ENCODE measurements at places on chromosomes 1 and 21.

GRCh38 chr1:7670334-7671145 is 100.6 kb upstream of the VAMP3 start:
- DNase-seq = no peak

DNA sequence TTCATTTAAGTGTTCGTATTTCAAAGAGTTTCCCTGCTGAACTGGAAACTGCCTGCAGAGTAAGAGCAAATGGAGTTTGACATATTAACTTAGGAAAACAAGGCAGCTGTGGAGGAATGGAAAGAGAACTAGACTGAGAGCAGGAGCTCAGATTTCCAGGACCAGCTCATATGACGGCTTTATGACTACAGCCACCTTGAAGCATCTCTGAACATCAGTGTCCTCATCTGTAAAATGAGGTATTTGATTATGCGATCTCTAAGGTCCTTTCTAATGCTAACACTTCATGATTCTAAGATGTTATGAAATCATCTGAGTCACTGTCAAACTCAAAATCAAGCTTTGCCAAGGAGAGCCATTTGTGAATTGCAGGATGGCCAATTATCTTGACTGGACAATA is 112.3 kb downstream of the PRRX1 start:
- DNase-seq = no peak

- no peak for DNase-seq
Measured at GRCh38 chr1:2810899-2811532, 9.5 kb upstream of the TTC34 start.

DNA sequence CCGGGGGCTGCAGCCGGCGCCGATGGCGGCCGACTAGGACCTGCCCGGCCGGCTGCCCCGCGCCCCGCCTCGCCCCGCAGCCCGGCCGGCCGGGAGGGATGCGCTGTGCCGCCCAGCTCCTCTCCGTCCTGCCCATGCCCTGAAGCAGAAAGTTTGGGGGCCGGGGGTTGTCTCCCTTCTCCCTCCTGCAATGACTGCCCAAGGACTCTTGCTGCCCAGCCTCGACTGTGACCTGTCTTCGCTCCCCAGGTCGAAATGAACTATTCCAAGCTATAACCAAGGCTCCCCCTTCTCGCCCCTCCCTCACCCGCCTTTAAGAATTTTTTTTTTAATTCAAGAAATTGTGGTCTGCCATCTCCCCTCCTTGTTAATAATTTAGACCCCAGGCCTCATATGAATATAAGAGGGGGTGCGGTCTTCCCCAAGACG is 361 bp downstream of the TMCC2 start:
- DNase-seq = no peak

DNA sequence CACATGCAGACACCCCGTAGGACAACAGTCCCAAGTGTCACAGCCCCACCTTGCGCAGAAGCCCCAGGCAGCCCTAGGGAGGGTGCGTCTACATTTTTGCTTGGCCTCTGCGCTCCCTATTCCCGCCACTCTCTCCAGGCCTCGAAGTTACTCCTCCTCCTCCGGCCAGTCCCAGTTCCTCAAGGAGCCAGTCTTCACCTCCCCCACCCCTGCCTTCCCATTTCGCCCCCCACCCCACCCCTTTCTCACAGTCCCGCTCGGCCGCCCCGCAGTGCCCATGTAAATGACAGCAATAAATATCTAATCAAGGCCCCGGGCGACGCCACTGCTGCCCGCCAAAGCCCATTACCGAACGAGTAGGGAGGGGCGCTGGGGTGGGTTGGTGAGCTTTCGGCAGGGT is 3.2 kb downstream of the DMBX1 start:
- DNase-seq = no peak

DNA sequence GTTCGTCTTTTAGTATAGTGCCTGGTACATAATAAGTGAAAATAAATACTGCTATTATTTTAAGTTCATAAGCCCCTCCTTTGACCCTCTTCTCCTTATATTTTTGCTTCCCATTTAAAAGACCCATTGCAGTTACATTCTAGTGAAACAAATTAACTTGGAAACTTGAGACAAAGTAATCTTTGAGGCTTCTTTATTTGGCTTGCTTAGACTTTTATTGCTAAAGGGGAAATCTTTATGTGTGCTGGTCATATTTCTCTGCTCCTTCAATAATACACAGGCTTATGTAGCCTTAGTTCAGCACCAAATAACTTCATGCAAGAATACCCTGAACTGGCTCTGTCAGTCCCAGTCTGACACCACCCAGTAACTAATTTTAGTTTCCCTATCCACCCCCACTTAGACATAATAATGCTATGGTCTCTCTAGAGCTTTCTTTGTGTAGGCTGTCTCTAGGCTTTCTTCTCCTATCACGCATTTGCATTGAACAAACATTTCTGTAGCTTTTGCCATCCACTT is 257.8 kb downstream of the OMA1 start:
- no peak for DNase-seq

DNA sequence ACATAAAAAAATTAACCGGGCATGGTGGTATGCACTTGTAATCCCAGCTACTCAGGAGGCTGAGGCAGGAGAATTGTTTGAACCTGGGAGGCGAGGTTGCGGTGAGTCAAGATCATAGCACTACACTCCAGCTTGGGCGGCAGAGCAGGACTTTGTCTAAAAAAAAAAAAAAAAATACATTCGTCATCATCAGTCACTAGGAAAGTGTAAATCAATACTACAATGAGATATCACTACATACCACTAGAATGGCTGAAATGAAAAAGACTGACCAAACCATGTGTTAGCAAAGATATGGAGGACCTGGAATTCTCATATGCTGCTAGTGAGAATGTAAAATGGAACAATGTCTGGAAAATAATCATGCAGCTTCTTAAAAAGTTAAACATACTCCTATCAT is 9.3 kb downstream of the SPATA45 start:
- DNase-seq = no peak

DNA sequence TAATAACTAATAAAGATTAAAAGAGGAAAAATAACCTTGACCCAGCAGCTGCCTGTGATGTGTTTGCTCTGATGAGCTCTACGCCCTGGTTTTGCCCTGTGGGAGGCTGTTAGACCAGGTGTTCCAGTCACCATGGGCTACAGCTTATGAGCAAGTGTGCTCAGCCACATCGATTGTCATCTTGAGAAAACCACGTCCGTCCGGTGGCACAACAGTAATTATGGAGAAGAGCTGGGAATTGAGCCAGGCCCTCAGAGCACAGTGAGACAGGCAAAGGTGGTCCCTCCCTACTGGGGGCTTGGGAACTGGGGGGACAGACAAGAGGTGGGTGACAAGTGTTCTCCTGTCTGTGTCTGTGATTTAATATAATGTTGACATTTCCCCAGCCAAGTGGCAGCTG is 420.5 kb downstream of the MATN1 start:
- no peak for DNase-seq

DNA sequence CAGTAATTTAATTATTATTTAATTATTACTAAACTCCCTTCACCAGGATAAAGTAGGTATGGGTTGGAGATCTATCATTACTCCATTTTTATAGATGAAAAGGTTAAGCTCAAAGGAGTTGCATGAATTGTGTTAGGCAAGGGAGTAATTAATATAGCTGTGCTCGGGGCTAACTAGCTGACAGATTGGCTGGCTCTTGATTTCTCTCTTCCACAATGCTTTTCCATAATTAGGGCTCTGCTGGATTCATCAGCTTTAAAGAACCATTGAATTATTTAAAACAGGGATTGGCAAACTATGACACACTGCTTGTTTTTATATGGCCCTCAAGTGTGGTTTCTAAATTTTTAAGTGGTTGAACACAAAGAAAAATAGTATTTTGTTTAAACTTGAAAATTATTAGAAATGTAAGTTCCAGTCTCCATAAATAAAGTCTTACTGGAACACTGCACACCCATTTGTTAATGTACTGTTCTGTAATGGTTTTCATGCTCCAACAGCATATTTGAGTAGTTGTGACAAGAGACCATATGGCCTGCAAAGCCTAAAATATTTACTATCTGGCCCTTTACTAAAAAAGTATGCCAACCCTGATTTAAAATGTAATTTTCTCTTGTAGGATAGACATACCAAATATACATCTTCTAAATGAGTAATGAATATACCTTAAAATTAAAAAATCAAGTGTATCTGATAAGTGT is 76.4 kb downstream of the GDAP2 start:
- DNase-seq = no peak

DNA sequence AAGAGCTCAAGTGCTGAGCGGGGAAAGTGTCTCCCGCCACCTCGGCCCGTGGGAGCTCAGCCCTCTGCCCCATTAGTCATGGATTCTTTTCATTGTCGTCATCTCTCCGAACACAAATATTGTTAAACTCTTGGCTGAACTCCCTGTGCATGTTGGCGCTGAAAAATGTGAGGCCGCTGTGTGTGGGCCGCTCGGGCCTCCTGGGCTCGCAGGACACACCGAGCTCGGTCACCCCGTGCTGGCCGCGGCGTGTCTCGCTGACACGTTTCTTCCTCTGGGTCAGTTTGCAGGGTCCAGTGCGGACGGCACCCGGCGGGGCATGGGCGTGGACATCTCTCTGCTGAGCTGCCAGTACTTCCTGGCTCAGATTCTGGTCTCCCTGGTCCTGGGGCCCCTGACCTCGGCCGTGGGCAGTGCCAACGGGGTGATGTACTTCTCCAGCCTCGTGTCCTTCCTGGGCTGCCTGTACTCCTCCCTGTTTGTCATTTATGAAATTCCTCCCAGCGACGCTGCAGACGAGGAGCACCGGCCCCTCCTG is 25.6 kb downstream of the SLC45A1 start:
- peak; percentile 95 for DNase-seq

DNA sequence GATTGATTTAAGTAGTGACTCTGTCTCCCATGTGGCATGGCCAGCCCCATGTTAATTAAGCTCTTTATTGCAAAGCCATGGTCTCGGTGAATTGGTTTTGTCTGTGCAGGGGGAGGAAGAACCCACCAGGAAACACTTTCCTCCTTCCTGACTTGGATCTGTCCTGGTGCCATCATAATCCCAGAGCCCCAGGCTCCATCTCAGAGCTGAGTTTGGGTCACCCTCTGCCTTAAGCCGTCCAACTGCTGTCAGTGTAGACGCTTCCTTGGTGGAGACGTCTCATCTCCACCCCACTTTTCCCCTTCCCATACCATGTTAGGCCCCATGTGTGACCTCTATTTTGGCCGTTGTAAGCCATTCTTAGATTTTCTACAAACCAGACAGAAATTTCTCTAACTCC is 36.0 kb upstream of the COL6A2 start:
- no peak for DNase-seq

DNA sequence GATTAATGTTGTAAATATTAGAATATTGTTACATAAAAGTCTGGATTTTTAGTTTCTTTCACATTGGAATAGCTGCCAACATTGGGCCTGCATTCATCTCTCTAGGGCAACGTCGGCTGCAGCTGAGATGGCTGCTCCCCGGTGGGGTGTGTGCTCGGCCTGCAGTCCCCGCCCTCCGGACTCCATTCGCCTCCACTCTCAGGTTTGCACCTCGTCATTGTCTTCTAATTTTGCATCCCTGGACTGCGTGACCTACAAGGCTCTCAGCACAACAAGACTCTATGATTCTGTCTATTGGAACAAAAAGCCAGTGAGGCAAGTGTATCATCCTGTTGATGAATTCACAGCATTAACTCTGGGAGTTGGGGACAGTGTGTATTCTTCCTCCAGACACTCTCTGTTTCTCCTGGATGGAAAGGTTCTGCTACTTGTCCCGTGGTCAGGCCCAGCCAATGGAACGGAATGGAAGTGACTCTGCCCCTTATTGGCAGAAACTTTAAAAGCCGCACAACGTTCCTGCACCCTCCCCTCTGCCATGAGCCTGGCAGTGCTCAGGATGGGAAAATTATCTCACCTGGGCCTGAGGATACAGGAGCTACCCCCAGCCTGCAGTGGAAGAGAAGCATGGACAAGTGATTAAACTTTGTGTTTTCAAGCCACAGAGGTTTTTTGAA is 105.0 kb upstream of the SAMD11 start:
- no peak for DNase-seq

DNA sequence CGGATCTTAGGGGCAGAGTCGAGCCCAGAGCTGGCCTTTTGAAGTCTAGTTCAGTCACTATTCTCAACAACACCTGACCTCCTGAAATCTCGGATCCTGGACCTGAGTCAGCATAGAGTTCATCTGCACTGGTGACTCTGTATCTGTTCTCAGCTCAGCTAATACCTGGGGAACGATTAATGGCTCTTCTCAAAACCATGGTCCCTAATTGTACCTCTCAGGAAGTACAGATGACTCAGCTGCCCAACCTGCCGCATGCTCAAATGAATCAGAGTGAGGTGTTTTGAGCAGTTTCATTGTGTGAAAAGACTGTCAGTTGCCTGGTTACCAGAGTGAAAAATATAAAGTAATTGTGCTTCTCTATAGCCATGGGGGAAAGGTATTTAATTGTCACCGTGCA is 89.2 kb downstream of the SLC35F3 start:
- DNase-seq = no peak

DNA sequence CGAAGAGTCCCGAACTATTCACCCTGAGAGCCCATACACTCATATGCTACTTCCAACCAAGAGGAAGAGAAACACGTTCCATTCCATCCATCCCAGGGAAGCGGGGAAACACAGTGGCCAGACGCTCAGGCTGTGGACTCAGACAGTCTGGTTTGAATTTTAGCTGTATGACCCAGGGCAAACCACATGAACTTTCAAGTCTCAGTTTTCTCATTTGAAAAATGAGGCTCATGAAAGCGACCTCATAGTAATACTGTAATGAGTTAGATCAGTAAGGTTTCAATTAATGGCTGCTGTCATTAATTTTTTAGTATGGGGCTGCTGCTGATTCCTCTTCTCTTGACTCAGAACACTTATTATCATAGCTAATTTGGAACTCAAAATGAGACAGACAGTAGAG is 1.5 kb downstream of the FCRL4 start:
- DNase-seq = no peak

- DNase-seq = no peak
Measured at GRCh38 chr1:214801191-214801590, 198.2 kb downstream of the CENPF start.

- no peak for DNase-seq
Measured at GRCh38 chr1:47384083-47384482, 32.0 kb upstream of the FOXE3 start.
